IPS DF 6.9 (cell line): ENCODE measurements at places on chromosomes 11 and 22.

DNA sequence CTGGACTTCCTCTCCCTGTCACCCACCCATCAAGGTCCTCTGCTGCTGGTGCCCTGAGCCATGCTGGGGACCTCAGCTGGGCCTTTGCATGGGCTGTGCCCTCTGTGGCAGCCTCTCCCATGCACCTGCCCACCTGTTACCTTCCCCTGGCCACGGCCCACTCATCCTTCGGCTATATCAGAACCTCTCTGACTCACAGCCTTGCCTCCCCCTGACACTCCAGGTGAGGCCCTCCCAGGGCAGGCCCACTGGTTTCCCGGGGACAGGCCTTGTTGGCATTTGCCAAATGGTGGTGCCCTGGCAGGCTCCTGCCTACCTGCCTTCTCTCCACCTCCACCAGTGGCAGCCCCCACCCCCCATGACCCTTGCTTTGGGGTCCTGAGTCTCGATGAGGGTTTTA, 73.7 kb upstream of the PRR5 start:
- DNase-seq = no peak

GRCh38 chr22:45420539-45420938, 7.0 kb downstream of the RIBC2 start:
- no peak for DNase-seq

DNA sequence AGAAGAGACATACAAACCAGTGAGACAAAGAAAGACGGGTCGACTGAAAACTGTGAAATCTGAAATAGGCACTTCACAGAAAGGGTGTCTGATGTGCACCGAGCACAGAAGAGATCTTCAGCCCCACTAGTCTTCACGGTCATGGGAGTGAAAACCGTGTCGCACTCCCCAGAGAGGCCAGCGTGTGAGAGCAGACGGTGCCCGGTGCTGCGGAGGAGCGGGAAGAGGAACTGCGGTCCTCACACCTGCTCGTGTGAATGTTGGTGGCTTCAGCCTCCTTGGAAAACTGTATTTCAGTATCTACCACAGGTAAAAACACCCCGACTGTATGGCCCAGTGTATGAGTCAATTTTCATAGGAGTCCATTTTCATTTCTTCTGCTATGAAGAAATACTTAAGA, 382.9 kb downstream of the BRD1 start:
- DNase-seq = no peak

GRCh38 chr22:37703906-37704305, 7.1 kb downstream of the TRIOBP start:
- DNase-seq = no peak

DNA sequence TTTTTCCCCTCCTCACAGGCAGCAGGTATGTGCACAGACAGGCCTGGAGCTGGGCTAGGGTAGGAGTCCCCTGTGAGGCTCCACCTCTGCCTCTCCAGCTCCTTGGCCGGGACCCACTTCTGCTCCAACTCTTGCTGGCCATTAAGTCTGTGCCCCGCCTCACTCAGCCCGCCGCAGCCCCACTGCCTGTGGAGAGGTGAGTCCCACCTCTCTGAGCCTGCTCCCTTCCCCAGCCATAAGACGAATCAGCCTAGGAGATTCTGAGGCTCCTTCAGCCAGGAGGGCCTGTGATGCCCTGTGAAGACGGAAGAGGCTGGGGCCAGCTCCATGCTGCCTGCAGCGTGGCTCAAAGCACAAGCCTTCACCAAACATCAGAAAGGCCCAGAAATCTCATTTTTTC, 23.0 kb downstream of the TSKU start:
- no peak for DNase-seq

GRCh38 chr22:45155050-45155840, 8.5 kb upstream of the NUP50 start:
- DNase-seq = no peak

DNA sequence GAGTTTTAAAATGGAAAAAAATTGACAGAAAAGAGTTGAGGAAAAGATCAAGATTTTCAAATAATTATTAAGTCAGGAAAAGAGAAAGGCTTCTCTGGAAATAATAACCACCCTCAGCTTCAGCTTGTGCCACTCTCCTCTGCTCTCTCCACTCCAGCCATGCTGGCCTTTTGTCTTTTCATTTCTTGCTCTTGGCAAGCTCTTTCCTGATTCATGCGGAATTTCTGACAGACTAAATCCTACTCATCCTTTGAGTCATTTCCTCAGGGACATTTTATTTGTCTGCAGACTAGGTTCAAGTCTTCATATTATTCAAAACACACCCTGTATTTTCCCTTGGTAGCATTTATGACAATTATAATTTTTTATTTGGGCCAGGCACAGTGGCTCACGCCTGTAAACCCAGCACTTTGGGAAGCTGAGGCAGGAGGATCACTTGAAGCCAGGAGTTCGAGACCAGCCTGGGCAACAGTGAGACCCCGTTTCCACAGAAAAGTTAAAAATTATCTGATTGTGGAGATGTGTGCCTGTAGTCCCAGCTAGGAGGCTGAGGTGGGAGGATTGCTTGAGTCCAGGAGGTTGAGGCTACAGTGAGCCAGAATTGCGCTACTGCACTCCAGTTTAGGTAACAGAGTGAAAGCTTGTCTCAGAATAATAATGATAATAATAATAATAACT, 7.8 kb upstream of the P4HA3 start:
- DNase-seq = no peak

GRCh38 chr11:57085611-57086010, 96.1 kb upstream of the LRRC55 start:
- DNase-seq = no peak

DNA sequence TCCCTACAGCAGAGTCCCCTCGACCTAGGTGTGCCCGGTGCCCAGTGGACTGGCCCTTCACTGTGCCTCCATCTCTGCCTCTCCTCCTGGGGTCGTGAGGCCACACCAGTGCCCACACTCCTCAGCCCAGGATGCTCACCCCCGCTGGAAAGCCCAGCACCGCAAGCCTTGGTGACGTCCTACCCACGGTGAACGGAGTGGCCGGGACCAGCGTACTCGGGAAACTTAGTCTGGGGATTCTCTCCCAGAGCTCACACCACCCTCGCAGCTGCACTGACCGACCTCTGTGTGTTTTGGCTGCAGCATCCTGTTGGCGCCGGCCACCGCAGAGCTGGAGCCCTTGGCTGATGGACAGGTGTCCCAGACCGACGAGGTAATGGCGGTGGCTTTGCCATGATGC, 35.5 kb upstream of the KRTAP5-7 start:
- no peak for DNase-seq

GRCh38 chr22:25760294-25760693, 18.3 kb downstream of the MYO18B start:
- no peak for DNase-seq

- DNase-seq = no peak
These were observed 3.1 kb downstream of the FOSL1 start for GRCh38 chr11:65897020-65897471.

- no peak for DNase-seq
These were observed 37.1 kb downstream of the RELT start for GRCh38 chr11:73413256-73413655.

DNA sequence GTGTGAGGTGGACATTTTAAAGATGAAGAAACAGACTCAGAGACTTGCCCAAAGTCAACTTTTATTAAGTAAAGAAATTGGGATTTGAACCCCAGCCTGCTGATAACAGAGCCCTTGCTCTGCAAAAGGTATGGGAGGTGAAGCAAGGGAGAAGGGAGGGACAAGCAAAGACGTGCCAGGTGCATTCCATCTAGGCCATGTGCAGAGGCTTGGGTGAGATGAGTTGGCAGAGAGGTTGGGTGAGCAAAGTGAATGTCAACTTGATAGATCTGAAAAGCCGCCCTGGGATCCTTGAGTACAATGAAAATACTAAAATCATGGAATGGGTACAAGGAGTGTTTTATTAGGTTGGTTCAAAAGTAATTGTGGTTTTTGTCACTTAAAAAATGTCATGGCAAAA, 341.3 kb downstream of the CADM1 start:
- DNase-seq = no peak

GRCh38 chr11:13354335-13354734, 76.7 kb downstream of the BMAL1 start:
- DNase-seq = peak; percentile 29
